Stimulated activated CD4-positive, alpha-beta T cell treated with anti-CD3 and anti-CD28 coated beads, Interleukin-1b, Interleukin-23, amount 100 ng/mL, for 1 hour (primary cell): ENCODE measurements at places on chromosomes 13 and 19.
A peak's percentile ranks its signal among the peaks of the same experiment; 100 is the strongest.

DNA sequence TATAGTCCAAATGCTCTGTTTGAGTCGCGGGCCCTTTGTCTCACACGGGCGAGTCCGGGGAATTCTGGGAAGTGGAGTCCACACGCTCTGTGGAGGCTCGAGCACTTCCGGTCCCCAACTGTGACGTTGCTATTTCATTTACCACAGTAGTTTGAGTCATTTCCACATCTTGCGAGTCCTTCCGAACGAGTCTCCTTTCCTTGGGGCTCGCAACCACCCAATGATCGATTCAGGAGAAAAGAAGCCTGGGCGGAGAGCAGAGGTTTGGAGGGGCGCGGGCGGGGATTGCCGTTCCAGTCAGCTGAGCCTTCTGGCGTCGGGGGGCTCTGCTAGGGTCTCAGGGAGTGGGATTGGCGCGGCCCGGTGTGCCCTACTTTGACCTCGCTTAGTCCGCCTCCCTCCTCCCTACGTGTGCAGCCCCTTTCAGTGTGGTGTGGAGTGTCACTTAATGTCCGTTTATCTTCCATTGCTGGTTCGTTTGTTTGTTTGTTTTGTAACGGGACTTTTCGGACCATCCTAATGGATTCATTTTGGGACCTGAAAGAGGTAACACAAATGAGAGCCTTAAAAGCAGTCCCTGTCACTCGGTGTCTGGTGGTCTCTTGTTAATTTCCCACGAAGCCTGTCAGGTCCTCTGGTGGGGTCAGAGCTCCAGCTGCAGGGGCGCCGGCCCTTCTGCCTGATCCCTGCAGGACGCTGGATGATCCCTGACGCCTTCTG lies at the start of gene ZNF222:
TSS of gene ZNF222 (plus strand) at position 163 of the 720 bp plus-strand sequence. CDS start at position 221, 58 bp downstream.
- peak; percentile 47 for DNase-seq

- no peak for DNase-seq
Measured at GRCh38 chr19:34644991-34645461, 31.9 kb downstream of the SCGB2B2 start.

DNA sequence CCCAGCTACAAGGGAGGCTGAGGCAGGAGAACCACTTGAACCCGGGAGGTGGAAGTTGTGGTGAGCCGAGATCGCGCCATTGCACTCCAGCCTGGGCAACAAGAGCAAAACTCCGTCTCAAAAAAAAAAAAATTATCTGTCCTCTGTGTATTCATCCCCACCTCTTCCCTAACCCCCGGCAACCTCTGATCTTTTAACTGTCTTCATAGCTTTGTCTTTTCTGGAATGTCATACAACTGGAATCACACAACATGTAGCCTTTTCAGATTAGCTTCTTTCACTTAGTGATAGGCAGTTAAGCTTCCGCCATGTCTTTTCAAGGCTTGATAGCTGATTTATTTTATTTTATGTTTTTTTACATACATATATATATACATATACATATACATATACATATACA lies 8.4 kb upstream of the S1PR5 start:
- DNase-seq = no peak

DNA sequence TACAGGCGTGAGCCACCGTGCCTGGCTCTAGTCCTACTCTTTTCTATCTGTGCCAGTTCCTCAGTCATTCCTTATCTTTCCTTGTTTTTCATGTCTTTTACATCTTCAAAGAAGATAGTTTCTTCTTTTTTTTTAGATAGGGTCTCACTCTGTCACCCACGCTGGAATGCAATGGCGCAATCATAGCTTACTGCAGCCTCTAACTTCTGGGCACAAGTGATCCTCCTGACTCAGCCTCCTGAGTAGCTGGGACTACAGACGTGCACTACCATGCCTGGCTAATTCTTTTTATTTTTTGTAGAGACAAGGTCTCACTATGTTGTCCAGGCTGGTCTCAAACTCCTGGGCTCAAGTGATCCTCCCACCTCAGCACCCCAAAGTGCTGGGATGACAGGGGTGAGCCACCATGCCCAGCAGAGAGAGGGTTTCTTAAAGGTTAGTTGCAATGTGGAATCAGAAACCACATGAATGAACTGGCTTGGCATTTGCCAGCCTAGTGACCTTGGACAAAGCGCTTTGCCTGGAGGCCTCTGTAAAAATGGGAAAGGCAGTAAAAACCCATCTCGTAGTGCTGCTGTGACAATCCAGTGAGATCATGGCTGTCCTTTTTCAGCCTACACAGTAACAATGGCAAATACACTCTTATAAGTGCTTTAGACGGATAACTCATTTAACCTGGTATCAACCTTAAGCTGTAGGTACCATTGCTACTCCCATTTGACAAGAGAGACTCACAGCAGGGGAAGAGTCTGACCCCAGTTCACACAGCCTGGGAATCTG lies 3.9 kb downstream of the ACP7 start:
- DNase-seq = no peak

GRCh38 chr13:110449219-110450015 lies 112.1 kb downstream of the RAB20 start:
- DNase-seq = no peak

DNA sequence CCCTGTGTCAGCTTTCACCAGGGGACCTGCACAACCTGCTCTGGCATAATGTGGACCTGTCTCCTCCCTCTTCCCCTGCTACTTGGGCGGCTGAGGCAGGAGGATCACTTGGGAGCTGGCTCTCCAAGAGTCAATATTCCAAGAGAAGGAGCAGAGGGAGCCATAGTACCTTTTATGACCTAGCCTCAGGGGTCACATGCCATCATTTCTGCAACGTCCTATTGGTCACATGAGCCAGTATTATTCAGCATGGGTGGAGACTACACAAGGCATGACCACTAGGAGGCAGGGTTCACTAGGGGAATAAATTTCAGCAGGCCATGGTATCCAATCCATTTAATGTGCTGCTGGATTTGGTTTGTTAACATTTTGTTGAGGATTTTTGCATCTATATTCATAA lies 12.0 kb upstream of the SHFL start:
- DNase-seq = no peak

GRCh38 chr19:51398096-51398704 lies 7.8 kb upstream of the C19orf84 start:
- no peak for DNase-seq

- no peak for DNase-seq
Measured at GRCh38 chr19:30036154-30037129, 94.4 kb downstream of the URI1 start.

GRCh38 chr13:95440441-95441088 lies 112.0 kb upstream of the CLDN10 start:
- DNase-seq = no peak

- no peak for DNase-seq
Measured at GRCh38 chr19:2356036-2356646, 3.9 kb upstream of the TMPRSS9 start.
